ENCODE measurements at places on chromosomes 1 and 21.

GRCh38 chr1:175493321-175494010, 249.9 kb downstream of the TNR start:
- DNase-seq: no peak

GRCh38 chr1:226875641-226876295, 5.4 kb downstream of the PSEN2 start:
- no peak for DNase-seq

- DNase-seq: no peak
These were observed 57.5 kb downstream of the KCNT2 start for GRCh38 chr1:196550731-196551130.

- DNase-seq: no peak
These were observed 18.3 kb upstream of the CHI3L1 start for GRCh38 chr1:203204756-203205155.

- peak; percentile 81 for DNase-seq
These were observed 23.8 kb downstream of the TSEN15 start for GRCh38 chr1:184075055-184076029.

DNA sequence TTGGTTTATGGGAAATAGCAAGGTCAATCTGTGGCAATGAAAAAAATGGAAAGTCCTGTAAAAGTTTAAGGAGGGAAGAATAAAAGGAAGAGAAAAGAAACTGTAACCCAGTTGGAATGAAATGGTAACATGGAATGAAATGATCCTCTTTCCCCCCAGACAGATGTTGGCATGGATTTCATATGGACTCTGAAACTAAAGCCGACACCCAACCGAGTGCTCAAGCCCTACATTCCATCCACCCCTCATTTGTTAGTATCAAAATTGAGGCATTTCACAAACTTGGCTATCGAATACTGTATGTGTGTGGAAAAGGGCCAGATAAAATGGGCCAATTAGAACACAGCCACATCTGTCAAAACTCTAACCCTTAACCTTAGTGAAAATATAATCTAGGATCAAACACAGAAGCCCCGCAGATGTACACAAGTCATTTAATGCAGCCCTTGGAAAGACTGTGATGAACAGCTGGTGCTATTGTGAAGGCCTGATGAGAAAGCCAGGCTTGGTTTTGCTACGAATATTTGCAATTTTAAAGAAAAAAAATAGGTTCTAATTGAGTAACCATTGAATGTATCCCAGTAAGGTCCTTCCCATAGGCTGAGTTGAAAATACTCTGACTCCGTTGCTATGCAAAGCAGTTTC, 72.6 kb upstream of the RGL1 start:
- DNase-seq: no peak

GRCh38 chr1:32744071-32744425, 41.5 kb upstream of the SYNC start:
- DNase-seq: no peak

DNA sequence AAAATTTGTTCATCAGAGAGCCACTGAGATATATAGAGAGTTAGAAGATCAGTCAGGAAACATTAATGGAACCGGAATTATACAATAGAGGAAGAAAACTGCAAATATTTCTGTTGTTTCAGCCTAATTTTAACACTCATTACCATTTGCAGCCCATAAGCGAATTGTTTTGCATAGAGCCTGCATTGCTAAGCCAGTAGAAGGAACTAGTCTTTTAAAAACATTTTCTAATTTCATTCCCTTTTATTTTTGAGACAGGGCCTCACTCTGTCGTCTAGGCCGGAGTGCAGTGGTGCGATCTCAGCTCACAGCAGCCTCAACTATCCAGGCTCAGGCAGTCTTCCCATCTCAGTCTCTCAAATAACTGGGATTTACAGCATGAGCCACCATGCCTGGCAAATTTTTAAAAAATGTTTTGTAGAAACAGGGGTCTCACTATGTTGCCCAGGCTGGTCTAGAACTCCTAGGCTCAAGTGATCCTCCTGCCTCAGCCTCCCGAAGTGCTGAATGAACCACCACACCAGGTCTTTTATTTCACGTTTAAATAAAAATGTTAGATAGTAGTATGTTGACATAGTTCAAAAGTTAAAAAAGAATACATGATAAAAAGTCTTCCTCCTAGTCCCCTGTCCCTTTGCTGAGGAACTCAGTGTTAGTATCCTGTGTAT, 25.3 kb downstream of the MPZL1 start:
- no peak for DNase-seq

DNA sequence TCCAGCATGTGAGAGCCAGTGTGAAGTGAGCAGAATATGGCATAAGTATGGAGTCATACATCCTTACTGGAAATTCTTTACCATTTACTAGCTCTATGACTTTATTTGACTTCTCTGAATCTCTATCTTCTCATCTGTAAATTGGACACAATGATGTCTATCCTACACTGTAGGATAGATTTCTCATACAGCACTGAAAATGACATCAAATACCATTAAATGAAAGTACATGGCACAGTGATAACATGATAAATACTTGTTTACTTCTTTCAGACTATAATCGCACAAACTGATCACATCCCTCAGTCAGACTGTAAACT, 1.3 kb upstream of the CTTNBP2NL start:
- no peak for DNase-seq

- DNase-seq: peak; percentile 40
These were observed 492 bp downstream of the HLX start for GRCh38 chr1:220879509-220880361.

- no peak for DNase-seq
These were observed 150.0 kb downstream of the ADGRL2 start for GRCh38 chr1:81950591-81951244.

- no peak for DNase-seq
These were observed 1156.5 kb downstream of the NCAM2 start for GRCh38 chr21:22154579-22155274.

- DNase-seq: no peak
These were observed at the start of gene NBL1 for GRCh38 chr1:19643602-19644394. TSS of gene NBL1 (plus strand) at chr1:19644311. CDS start at chr1:19655031, 10,720 bp downstream.

GRCh38 chr21:43211760-43212115, 42.9 kb downstream of the CRYAA start:
- no peak for DNase-seq

GRCh38 chr1:80495806-80496205, 1304.9 kb upstream of the ADGRL2 start:
- DNase-seq: no peak

- no peak for DNase-seq
These were observed 30.4 kb downstream of the RAP1GAP start for GRCh38 chr1:21638531-21639341.

- DNase-seq: no peak
These were observed 412.1 kb upstream of the NFIA start for GRCh38 chr1:60670302-60670701.

- no peak for DNase-seq
These were observed 47.6 kb downstream of the SSBP3 start for GRCh38 chr1:54358503-54359168.

DNA sequence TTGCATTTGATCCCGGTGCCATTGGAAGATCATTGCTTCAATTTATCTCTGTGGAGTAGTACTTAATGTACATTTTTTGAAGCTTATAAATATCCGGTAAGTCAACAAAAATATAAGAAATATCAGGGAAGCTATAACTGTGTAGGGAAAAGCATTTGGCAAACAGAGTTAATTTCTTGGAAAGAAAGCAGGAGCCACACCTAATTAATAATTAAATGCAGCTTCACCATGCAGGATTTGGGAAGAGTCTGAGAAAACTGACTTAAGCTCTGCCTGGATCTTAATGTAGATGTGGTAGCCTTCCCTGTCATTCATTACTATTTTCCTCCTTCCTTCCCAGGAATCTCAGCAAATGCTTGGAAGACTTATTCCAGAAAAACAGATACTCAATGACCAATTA, 134.5 kb downstream of the ATP5PO start:
- no peak for DNase-seq

- DNase-seq: peak; percentile 40
These were observed 859 bp upstream of the ZBTB18 start for GRCh38 chr1:244050014-244050834.

GRCh38 chr1:91844862-91845528, 41.0 kb downstream of the TGFBR3 start:
- DNase-seq: no peak

DNA sequence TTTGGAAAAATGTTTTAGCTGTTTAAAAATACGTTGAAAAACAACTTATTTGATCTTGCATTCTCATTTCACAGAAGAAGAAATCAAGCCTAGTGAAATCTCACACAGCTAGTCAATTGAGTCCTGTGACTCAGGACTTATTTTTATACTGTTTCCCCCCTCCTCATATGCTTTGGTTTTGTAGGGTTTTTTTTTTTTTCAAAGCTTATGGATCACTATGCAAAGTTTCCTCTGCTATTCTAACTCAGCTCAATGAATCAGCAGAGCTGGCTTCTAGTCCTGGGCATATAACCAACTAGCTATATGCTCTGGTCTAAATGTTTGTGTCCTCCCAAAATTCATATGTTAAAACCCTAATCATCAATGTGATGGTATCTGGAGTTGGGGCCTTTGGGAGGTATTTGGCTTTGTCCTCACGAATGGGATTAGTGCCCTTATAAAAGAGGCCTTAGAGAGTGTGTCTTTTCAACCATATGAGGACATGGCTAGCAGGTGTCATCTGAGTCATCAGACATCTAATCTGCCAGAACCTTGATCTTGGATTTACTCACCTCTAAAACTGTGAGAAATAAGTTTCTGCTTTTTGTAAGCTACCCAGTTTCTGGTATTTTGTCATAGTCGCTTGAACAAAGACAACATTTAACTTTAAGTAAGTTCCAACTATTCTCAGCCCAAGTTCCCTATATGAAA, 317.2 kb upstream of the C1orf87 start:
- DNase-seq: no peak

- no peak for DNase-seq
These were observed 39.6 kb upstream of the TBX15 start for GRCh38 chr1:119027759-119028158.

DNA sequence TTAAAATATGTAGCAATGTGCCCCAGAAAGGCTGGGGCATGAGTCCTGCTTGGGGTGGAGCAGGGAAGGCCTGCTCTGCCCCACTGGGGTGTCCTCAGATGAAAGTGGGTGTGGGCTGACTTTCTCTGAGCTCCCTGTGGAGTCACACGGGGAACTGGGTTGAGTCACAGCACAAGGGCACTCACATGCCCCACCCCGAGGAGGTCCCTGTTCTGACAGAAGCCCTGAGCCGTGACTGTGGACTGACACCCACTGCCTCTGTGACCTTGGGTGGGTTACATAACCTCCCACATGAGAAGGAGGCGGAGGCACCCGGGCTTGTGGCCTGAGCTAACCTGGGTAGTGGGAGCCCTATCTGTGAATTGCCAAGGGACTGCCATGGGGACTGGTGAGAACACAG, 52.5 kb upstream of the TINAGL1 start:
- DNase-seq: no peak

DNA sequence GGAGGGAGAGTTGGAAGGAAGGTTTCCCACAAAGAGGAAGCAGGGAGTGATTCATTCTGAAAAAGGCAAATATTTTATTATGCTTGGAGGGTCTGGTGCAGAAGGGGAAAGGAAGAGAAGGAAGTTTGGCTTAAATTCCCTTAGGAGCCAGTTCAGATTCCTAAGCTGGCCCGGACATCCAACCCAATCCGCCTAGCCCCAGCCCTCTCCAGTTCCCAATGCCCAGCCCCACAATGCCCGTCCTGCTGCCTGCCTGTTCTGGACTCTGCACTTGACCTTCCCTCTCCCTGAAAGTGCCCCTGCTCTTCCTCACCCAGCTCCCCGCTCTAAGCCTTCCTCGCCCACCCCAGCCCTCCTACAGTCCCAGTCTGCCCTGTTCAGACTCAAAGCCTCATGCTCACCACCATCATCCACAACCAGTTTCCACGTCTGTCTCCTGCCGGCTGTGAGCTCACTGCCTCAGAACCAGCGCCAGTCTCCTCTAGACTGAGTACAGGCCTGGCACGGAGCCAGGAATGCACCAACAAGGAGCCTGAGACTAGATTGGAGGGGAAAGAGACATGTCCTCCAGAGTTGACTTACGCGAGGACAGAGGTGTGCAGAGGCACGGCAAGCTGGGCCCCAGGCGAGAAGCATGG, 18.9 kb downstream of the CAPN2 start:
- peak; percentile 14 for DNase-seq

- DNase-seq: no peak
These were observed 30.5 kb upstream of the ACOT11 start for GRCh38 chr1:54517496-54517895.

DNA sequence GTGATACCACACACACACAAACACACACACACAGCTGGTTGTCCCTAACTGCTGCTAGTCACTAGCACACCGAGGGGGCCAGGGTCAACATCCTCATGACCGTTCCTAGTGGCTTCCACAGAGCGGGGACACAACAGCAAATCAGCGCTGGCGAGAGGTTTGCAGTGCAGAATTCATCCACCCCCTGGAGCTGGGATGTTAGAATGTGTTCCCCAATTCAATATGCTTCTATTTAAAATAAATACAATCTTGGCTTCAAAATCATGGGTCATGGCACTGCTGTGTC, 16.2 kb upstream of the C2CD2 start:
- DNase-seq: no peak

All from NCI-H1092 treated with DMSO at 0.1 percent for 48 hours (cell line).